ENCODE measurements at places on chromosomes 3 and 15.

DNA sequence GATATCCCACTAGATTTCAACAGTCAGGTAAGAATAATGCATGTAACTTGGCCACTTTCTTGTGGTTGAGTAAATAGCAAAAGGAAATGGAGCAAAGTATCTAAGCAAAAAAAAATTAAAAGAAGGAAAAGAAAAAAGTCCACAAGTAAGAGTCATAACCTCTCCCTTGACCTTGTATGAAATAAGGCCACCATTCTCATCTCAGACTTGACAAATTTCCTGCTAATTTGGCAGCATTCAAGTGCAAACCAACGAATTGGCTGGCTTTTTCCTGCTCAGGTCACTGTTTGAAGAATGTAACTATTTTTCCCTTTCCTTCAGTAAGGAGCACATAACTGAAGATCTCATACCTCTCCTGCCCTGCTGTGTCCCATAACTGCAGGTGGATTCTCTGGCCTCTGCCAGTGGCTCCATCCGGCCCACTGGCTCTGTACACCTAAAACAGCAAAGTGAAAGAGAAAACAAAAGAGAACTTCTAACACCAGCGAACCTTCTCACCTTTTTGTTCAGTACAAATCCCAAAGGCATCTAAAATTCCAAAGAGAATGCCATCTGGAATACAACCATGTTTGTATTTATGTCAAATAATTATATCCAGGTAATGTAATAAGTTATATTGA is 33.4 kb upstream of the RSL24D1 start:
- DNase-seq: no peak

DNA sequence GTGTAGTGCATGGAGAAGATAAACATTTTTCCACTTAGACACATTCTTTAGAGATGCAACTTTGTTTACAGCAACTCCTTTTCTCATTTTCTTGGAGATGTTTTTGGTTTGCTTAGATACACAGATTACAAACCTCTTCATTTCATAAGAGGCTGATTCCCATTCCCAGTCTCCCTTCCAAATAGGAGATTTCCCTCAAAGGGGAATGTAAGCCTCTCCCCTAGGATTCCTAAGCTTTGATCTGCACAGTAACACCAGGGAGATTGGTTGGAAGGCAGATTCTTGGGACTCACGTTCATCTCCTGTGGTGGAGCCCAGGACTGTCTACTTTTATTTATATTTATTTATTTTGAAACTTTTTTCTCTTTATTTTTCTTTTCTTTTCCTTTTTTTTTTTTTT is 63.2 kb downstream of the MCTP2 start:
- no peak for DNase-seq

DNA sequence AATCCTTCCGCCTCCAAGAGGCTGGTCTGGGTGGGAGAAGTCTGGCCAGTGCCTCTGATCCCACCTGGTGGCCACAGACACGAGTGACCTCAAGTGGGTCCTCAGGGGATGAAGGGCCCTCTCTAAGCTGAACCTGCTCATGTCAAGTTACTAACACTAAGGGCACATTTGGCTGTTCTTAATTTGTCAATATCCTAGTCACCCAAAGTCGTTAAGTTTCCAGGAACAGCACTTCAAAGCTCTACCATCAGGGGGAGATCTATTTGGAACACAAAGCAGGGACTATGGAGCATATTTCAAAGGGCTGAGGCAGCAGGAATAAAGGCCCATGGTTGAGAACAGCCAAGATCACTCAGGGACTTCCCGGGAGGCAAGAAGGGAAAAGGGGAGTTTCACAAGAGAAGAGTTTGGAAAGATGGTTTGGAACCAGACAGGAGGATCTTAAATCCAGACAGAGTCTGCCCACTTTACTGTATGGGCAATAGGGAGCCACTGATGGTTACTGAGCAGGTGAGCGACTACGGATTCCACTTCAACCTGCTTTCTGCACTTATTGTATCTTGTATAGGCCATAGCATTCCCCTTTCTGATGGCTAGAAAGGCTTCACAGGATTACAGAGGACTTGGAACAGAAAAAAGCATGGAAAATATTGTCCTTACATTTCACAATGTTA is 13.7 kb downstream of the OXTR start:
- peak; percentile 11 for DNase-seq

- DNase-seq: no peak
Observed at GRCh38 chr3:65749066-65749465, 289.7 kb downstream of the MAGI1 start.

- no peak for DNase-seq
Observed at GRCh38 chr3:76199382-76199781, 414.0 kb upstream of the ZNF717 start.
